Activated CD4-positive, alpha-beta T cell treated with anti-CD3 and anti-CD28 coated beads for 1 hour (primary cell): ENCODE measurements at places on chromosomes 4 and X.

GRCh38 chr4:82640540-82640939, 78.8 kb upstream of the TMEM150C start:
- DNase-seq = no peak

DNA sequence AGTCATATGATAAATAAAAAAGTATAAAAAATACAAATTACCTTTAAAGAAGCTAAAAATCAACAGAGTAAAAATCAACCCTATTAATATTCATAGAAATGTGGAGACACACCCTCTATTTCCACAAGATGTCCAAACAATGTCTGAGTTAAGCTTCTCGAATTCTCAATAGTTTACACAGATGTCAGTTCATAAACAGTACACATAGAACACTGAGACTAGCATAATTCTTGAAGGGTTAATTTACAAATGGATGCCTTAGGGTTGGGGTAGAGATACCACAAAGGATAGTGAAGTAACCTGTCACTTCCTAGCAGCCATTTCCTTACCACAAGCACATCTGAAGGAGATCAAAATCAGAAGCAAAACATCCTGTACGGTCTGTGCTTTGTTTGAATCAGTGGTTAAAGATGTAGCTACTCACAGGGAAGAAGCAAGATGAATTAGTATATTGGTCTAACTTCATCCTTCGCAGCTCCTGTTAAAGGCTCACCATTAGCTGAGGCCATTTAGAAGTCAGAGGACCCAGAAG, 2393.9 kb downstream of the ARAP2 start:
- DNase-seq = no peak

- DNase-seq = no peak
Measured at GRCh38 chrX:71228063-71228642, 5.1 kb downstream of the GJB1 start.

GRCh38 chr4:13516315-13516860, 27.9 kb downstream of the NKX3-2 start:
- DNase-seq = no peak

DNA sequence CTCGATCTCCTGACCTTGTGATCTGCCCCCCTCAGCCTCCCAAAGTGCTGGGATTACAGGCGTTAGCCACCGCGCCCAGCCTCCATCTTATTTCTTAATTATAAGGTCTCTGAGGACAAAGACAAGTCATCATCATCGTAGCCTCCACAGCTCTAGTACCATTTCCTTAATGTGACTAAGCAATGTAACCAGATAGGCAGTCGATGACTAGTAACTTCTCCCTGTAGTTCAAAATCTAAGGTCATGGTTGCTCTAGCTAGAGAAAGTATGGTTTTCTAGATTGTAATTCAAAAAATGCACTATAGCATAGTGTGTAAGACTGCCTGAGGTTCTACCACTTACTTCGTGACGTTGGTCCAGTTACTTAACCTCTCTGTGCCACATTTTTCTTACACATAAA, 6.9 kb downstream of the SLC39A8 start:
- no peak for DNase-seq
